ENCODE measurements at places on chromosomes 5 and 9. TPM values are rescaled to one million over a fixed set of nuclear protein-coding genes. Genes with fewer than 3 reads are reported as not detected.
A peak's percentile ranks its signal among the peaks of the same experiment; 100 is the strongest.

Gene NUTM2G
- 0.11 TPM for polyA plus RNA-seq

Gene DOK3
- polyA plus RNA-seq, result not detected

Gene PLPPR1
- not detected for polyA plus RNA-seq

Gene MRPL22
- polyA plus RNA-seq, result 100 TPM

Gene LMX1B
- not detected for polyA plus RNA-seq

Gene C7
- polyA plus RNA-seq, result not detected

Gene FASTKD3
- 11.5 TPM for polyA plus RNA-seq

Gene ACOT12
- not detected for polyA plus RNA-seq

Gene GDF9
- polyA plus RNA-seq, result 0.11 TPM

GRCh38 chr5:116795189-116795588 is 220.6 kb upstream of the SEMA6A start:
- DNase-seq, result no peak

DNA sequence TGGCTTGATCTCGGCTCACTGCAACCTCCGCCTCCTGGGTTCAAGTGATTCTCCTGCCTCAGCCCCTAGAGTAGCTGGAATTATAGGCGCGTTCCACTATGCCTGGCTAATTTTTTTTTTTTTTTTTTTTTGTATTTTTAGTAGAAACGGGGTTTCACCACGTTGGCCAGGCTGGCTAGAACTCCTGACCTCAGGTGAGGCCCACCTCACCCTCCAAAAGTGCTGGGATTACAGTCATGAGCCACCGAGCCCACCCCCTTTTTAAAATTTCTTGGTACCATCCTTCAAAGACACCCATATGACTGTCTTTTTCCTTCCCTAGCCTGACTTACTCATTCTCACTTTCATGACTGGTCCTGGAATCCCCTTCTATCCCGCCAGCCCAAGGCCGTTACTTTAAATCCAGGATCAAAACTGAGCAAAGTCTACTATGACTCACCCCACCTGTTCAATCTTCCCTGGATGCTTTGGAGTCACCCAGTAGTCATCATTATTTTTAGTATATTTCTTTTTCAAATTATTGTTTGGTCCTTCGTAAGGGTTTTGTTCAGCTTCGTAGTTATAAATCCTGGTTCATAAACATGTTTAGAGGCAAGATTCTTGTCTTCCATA is 1.2 kb upstream of the TBCA start:
- no peak for DNase-seq

DNA sequence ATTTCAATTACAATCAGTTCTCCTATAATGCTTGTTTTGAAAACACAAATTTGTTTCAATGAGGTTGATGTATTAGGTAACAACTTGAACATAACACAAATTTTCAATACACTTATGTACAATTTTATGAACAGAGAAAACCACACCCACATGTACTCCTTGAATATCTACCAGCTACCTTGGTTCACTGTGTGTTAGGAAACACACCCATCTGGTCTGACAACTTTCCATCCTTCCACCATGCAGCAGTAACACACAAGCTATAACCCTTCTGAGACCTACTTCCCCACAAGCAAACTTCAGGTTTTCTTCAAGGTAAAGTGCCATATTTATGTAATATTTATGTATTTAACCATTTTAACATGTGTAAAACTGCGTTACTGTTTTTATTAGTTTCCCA is 36.4 kb upstream of the UBQLN1 start:
- no peak for DNase-seq

DNA sequence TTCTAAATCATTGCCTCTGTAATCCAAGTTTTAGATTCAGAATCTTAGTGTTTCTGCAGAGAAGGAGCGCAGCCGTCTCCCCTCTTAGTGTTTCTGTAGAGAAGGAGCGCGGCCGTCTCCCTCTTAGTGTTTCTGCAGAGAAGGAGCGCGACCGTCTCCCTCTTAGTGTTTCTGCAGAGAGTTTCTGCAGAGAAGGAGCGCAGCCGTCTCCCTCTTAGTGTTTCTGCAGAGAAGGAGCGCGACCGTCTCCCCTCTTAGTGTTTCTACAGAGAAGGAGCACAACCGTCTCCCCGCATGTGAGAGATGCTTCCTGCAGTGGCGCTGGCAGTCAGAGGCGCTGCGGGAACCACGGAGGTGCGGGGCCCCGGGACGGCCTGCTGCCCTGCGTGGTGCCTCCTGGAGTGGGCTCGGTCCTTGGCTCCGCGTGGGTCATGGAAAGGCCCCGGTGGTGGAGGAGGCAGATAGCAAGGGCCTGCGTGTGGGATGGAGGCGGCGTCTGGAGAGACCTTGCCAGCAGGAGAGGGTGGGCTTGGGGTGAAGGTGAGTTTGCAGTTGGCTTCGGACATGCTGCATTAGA is 10.9 kb downstream of the CEP72 start:
- no peak for DNase-seq

GRCh38 chr9:74975538-74975937 is 22.8 kb upstream of the C9orf40 start:
- DNase-seq, result no peak

DNA sequence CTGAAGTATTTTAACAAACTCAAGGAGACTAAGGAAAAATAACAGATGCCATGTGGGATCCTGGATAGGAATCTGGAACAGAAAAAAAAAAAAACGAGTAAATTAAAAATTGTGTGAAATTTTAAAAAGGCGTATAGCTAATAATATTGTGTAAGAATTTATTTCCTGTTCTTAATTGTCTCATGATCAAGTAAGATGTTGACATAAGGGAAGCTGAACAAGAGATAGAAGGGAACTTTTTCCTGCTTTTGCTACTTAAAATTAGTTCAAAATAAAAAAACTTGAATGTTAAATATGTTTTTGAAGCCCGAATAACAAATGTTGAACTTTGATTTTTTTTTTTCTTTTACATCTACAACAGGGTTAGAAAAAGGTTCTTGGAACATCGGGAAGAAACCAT is 10.5 kb downstream of the SNAPC3 start:
- DNase-seq, result no peak

GRCh38 chr9:129414377-129414992 is 206.4 kb downstream of the C9orf50 start:
- DNase-seq, result peak; percentile 48

DNA sequence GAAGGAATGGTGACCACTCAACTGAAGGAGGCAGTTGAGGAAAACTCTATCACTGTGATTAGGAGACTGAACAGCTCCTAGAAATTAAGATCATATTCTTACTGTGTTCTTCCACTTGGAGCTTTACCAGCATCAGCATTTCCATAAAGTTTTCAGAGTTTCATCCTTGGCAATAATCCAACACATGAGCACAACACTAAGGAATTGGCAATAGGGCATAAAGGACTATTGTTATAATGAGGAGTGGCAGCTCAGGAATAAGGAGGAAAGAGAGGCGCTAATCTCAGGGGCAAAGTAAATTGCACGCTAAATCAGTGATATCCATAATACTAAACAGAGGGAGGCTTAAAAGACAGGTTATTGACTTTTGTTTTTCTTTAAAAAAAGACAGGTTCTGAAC is 338.9 kb downstream of the EFNA5 start:
- no peak for DNase-seq

GRCh38 chr5:159341145-159341544 is 10.9 kb upstream of the IL12B start:
- no peak for DNase-seq

DNA sequence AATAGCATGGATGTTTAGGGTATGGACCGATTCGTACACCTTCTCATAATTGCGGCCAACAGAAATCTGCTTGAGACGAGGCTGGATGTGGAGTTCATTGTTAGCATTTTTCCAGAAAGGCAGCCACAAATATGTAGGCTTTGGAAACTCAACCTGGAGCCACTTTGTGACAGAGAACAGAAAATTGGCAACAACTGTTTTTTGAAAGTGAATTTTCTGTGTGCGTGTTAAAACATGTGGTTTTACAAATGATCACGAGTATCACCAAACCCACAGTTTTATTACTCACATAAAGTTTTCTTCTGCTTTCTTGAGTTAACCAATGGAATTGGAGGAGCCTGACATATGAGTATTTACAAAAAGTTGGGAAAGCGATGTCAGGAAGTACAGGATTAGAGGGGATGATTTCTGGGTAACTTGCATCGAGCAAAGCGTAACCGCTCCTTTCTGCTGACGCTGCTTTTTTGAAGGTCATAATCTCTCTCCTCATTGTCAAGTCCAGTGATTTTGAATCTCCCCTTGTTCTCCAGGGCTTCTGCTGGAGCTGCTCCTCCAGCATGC is 138.5 kb upstream of the TAF11L2 start:
- DNase-seq, result no peak

GRCh38 chr5:74188351-74189105 is 452.0 kb downstream of the ENC1 start:
- DNase-seq, result no peak

DNA sequence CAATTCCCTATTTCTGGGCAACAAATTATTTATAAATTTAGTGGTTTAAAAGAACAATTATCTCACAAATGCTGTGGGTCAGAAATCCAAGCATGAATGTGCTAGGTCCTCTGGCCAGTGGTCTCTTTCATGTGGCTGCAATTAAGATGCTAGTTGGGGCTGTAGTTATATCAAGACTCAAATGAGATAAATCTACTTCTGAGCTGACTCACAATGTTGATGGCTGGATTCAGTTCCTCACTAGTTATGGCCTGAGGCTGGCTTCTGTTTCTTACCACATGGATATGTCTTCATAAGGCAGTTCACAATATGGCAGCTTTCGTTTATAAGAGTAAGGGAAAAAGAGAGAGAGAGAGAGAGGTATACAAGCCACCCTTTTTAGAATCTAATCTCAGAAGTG is 717.0 kb downstream of the PRELID2 start:
- DNase-seq, result no peak

DNA sequence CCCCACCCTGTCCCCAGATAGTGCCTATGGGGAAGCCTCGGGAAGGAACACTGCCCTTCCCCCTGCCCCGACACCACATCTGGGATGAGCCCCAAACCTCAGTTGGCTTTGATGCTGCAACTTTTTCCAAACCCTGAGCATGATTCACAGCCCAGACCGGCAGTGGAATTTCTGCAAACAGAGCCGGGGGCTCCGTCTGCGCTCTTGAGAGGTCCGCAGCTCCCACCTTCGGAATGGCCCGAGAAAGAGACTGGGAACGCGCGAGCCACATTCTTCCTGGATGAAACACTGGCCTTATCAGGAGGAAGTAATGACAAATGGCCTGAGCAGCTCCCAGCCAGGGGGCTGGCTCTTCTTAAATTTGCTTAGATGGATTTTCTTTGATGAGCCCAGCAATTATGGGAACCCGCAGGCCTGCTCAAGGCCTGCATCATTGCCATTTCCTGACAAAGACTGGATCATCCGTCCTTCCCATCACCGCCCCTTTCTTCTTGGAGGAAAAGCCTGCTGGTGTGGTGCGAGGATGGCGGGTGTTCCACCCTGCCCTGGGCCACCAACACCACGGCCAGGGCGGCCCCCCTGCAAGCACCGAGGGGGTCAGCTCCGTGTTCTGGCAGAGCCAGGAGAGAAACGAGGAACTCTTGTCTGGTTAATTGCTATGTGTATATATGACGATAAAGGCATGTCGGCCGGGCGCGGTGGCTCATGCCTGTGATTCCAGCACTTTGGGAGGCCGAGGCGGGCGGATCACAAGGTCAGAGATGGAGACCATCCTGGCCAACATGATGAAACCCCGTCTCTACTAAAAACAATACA is 38.8 kb upstream of the COL5A1 start:
- no peak for DNase-seq

- DNase-seq, result no peak
These were observed 63.7 kb downstream of the MLLT3 start for GRCh38 chr9:20558566-20559016.

DNA sequence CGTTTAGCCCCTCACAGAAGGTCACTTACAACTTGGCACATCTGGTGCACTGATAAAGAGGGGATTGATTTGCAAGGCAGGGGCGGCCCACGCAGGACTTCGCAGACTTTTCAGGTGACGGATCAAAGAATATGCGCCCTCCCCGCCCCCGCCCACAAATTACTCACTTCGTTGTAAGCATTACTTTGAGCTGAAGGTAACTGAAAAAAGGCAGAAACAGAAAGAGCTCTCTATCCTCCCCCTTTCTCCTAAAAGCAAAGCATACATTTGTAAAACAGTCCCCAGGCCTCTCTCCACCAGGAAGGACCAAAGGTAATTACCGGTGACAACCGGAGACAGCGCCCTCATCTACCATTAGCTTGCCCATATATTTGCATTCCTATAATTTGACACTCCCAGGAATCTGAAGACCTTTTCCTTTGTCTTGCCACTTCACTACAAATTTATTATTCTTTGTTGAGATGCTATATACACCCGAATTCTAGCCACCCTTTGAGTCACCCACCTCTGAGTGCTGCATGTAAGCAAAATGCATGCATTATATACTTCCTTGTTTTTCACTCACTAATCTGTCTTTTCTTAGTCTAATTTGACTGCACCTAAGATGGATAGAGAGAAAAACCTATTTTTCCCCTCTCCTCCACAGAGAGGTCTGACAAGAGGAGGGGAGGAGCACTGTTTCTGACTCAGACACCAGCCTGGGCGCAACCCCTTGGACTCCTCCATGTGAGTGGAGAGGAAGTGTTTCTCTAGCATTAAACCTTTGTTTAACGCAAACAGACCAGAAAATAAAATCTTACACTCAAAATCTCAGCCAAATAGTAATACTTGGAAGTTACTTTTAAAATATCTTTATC is 74.7 kb upstream of the SPIN1 start:
- peak; percentile 42 for DNase-seq

Data from CD4-positive, CD25-positive, alpha-beta regulatory T cell (primary cell).